ENCODE measurements at places on chromosomes 12 and 14.

- H3K27ac ChIP-seq: no peak overlapping the region
- H3K36me3 ChIP-seq: no peaks in the 10 kb centered on the region
- peaks cover 9% of the 10 kb centered on the region for H3K4me1 ChIP-seq
- peaks cover 45% of the 10 kb centered on the region for H3K27me3 ChIP-seq
- no peak overlapping the region for H3K4me3 ChIP-seq
Measured at GRCh38 chr14:76499399-76499798, 123.5 kb downstream of the ESRRB start.

GRCh38 chr12:95437565-95437964, 36.4 kb upstream of the METAP2 start:
- ATAC-seq: no peak
- no peak overlapping the region for H3K4me3 ChIP-seq
- peaks cover 26% of the 10 kb centered on the region for H3K4me1 ChIP-seq
- H3K27ac ChIP-seq: no peak overlapping the region
- H3K27me3 ChIP-seq: no peaks in the 10 kb centered on the region
- no peaks in the 10 kb centered on the region for H3K36me3 ChIP-seq

GRCh38 chr12:88591343-88591742, 11.1 kb upstream of the KITLG start:
- H3K4me1 ChIP-seq: no peaks in the 10 kb centered on the region
- no peak for ATAC-seq
- H3K36me3 ChIP-seq: no peaks in the 10 kb centered on the region
- H3K27me3 ChIP-seq: no peaks in the 10 kb centered on the region
- no peak overlapping the region for H3K4me3 ChIP-seq
- no peak overlapping the region for H3K27ac ChIP-seq

- H3K36me3 ChIP-seq: no peaks in the 10 kb centered on the region
- H3K27me3 ChIP-seq: no peaks in the 10 kb centered on the region
- no peak for ATAC-seq
- H3K4me3 ChIP-seq: no peak overlapping the region
- H3K27ac ChIP-seq: no peak overlapping the region
Measured at GRCh38 chr12:77723308-77723707, 107.4 kb upstream of the NAV3 start.

GRCh38 chr12:65306366-65307168, 28.1 kb downstream of the MSRB3 start:
- no peaks in the 10 kb centered on the region for H3K36me3 ChIP-seq
- no peak overlapping the region for H3K27ac ChIP-seq
- ATAC-seq: no peak
- H3K4me1 ChIP-seq: peaks cover 5% of the 10 kb centered on the region
- H3K27me3 ChIP-seq: peaks cover 33% of the 10 kb centered on the region

- no peak for ATAC-seq
- no peaks in the 10 kb centered on the region for H3K27me3 ChIP-seq
- peaks cover 40% of the 10 kb centered on the region for H3K4me1 ChIP-seq
- no peak overlapping the region for H3K4me3 ChIP-seq
- no peaks in the 10 kb centered on the region for H3K36me3 ChIP-seq
Measured at GRCh38 chr14:61560323-61560722, 135.0 kb upstream of the HIF1A start.

GRCh38 chr14:42855085-42855484, 1248.4 kb downstream of the LRFN5 start:
- H3K27ac ChIP-seq: no peak overlapping the region
- ATAC-seq: no peak
- no peaks in the 10 kb centered on the region for H3K4me1 ChIP-seq
- H3K27me3 ChIP-seq: no peaks in the 10 kb centered on the region

GRCh38 chr14:24181371-24182077, 7.1 kb downstream of the IPO4 start:
- H3K4me3 ChIP-seq: no peak overlapping the region
- ATAC-seq: no peak
- peaks cover 83% of the 10 kb centered on the region for H3K36me3 ChIP-seq
- no peak overlapping the region for H3K27ac ChIP-seq

DNA sequence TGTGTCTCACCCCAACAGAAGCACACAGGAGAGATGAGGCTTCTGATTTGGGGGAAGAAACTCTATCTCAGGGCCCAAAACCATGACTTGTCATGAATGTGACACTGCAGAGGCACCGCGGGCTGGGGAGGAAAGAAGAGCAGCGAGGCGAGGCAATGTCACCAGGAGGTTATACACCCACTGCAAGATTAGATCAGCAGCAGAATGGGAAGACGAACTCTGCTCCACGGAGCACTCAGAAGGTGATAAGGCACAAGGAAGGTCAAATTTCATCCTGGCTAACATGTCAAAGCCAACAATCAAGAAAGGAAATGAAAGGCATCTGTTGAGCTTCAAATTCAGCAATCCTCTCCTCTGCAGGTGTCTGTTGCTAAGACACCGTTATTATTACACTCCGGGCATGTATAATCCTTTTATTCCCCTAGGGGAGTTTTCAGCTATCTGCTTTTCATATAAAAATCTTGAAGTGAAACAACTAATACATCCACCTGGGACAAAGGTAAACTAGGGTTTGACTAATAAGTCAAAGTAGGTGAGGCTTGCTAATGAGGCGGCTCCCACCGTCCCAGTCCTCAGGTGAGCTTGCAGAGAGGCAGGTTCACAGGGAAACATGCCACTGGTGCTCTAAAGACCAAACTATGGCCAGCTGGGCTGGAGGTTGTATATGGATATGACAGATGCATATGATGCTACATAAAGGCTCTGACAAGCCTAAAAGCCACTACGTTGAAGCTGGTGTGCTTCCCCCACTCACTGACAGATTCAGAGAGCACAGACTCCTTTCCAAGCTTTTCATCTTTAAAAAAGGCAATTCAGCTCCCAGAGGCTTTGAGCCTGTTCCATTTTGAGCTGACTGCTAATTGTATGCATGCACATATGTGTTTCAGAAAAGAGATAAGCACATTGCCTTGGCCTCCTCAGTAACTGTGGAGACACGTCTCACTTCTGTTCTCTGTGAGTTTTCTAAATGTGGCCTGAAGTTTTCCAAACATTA, 221.2 kb downstream of the NELL2 start:
- ATAC-seq: no peak
- no peaks in the 10 kb centered on the region for H3K36me3 ChIP-seq
- no peak overlapping the region for H3K27ac ChIP-seq
- peaks cover 6% of the 10 kb centered on the region for H3K4me1 ChIP-seq
- no peak overlapping the region for H3K4me3 ChIP-seq
- no peaks in the 10 kb centered on the region for H3K27me3 ChIP-seq

DNA sequence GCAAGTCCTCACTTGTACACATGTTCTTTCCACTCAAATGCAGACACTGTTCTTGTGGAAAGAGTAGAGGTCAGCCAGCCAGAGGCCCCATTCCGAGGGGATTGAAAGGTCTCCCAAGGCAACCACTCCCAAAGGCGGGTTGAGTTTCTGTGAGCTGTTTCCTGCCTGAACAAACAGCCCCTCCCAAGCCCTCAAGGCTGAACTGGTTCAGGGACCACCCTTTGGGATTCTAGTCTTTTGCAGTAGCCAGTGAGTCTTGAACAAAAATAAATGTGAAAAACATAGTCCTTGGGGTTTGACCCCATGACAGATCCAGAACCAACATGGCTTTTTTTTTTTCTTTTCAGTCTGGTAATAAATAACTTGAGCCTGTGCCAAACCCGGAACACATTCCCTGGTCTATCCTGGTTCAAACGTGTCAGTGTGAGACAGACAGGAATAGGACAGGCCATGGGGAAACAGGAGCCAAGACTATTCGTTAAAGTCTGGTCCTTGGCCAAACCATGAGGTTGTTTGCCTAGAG, 17.6 kb upstream of the STK38L start:
- peak overlapping the region; percentile 43 for H3K27ac ChIP-seq
- H3K4me1 ChIP-seq: peaks cover 25% of the 10 kb centered on the region
- no peaks in the 10 kb centered on the region for H3K27me3 ChIP-seq

GRCh38 chr12:67504026-67504425, 144.5 kb upstream of the DYRK2 start:
- no peaks in the 10 kb centered on the region for H3K27me3 ChIP-seq
- no peak overlapping the region for H3K4me3 ChIP-seq
- no peaks in the 10 kb centered on the region for H3K36me3 ChIP-seq
- no peak overlapping the region for H3K27ac ChIP-seq

DNA sequence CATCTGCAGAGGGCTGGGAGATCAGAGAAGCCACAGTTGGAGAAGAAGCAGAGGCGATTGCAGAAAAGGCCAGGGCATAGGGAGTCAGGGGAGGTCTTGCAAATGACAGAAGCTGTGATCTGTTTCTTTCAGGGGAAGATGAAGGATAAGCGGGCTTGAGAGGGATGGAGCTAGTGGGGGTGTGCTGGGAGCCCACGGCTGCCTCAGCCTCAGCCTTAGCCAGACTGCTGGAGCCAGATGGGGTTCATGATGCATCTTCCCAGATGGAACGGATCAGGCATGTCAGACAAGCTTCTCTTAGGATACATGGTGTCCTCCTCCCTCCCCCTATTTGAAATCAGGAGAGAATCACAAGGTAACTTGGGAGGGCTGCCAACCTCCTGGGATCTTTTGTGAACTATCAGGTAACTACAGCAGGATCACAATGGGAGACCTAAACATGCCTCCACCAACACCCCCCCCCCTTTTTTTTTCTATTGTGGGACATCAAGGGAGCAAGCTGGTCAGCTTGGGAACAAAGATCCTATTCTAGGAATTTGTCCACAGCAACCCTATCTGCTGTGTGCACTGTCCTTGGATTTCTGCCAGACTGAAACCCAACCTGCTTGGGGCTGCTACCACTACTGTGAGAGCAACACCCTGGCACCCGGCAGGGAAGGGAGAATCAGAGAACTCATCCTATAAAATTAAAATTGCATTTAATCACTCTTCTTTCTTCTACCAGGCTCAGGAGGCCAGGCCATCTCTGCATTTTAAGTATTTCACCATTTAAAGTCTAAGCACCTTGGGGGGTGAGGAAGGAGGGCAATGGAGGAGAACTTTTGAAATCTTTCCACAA, 10.7 kb upstream of the ATP2A2 start:
- H3K4me3 ChIP-seq: no peak overlapping the region
- no peak for ATAC-seq
- H3K27me3 ChIP-seq: peaks cover 44% of the 10 kb centered on the region
- H3K36me3 ChIP-seq: no peaks in the 10 kb centered on the region
- no peak overlapping the region for H3K27ac ChIP-seq

DNA sequence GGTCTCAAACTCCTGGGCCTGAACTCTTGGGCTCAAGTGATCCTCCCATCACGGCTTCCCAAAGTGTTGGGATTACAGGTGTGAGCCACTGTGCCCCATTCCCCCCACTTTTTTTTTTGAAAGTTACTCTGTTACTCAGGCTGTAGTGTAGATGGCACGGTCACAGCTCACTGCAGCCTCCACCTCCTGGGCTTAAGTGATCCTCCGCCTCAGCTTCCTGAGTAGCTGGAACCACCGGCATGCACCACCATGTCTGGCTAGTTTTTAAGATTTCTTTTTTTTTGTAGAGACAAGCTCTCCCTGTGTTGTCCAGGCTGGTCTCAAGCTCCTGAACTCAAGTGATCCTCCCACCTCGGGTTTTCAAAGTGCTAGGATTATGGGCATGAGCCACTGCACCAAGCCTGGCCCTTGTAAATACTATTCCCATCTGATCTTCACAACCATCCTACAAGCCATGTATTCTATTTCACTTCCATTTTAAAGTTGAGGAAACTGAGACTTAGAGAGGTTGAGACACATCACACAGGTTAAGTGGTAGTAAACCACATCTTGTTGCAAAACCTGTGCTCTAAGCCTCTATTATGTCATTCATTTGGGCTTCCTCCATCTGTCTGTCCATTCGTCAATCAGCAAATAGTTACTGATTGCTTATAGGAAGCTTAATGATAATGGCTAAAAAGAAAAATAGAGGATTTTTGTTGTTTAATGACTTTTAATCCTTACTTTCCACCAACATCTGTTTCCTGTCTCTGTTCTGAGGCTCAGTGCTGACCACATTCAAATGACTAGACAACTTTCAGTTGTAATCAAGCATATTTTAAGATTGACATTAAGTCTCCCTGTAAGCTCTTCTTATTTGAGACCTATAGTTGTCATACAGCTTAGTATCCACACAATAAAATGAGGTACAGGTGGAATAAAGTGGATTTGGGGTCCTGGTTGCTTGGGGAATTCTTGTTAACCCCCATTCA, 9.2 kb downstream of the ASCL4 start:
- H3K4me3 ChIP-seq: peak overlapping the region; percentile 9
- peaks cover 3% of the 10 kb centered on the region for H3K27me3 ChIP-seq
- no peaks in the 10 kb centered on the region for H3K36me3 ChIP-seq
- peak overlapping the region; percentile 36 for H3K27ac ChIP-seq

DNA sequence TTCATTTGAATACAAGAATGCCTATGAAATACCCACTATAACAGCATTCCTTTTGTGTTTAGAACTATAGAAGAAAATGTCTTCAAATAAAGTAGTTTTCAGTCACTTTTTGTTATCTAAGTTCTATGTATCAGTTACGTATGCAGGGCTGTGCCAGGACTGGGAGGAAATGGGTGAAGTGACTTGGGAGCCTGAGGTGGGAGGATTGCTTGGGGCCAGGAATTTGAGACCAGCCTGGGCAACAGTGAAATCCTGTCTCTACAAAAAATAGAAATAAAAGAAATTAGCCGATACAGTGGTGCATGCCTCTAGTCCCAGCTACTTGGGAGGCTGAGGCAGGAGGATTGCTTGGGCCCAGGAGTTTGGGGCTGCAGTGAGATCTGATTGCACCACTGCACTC, 22.9 kb upstream of the MANSC4 start:
- H3K27me3 ChIP-seq: peaks cover 6% of the 10 kb centered on the region
- no peak overlapping the region for H3K4me3 ChIP-seq
- no peak for ATAC-seq
- peaks cover 4% of the 10 kb centered on the region for H3K4me1 ChIP-seq

GRCh38 chr12:55771736-55772135, 28.8 kb downstream of the GDF11 start:
- H3K27ac ChIP-seq: no peak overlapping the region
- peaks cover 40% of the 10 kb centered on the region for H3K36me3 ChIP-seq
- H3K27me3 ChIP-seq: no peaks in the 10 kb centered on the region
- no peak overlapping the region for H3K4me3 ChIP-seq

DNA sequence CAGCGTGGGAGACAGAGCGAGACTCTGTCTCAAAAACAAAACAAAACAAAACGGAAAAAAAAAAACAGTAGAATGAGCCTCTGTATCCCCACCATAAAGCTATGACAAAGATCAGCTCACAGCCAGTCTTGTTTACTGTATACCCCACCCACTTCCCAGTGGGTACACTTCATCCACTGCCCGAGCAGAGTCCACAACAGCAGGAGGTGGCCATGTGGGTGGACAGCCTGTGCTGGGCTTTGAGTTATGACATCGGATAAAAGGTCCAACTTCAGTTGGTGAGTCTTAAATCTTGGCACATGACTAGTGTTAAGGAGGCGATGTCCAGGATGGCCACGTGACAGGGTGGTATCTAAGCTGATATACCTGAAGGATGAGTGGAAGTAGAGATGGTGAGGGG, 34.8 kb upstream of the MAPKAPK5 start:
- no peak overlapping the region for H3K4me3 ChIP-seq
- ATAC-seq: no peak
- no peaks in the 10 kb centered on the region for H3K4me1 ChIP-seq
- H3K36me3 ChIP-seq: no peaks in the 10 kb centered on the region
- no peaks in the 10 kb centered on the region for H3K27me3 ChIP-seq

GRCh38 chr14:95915330-95915729, 38.7 kb downstream of the TUNAR start:
- H3K36me3 ChIP-seq: no peaks in the 10 kb centered on the region
- H3K27me3 ChIP-seq: no peaks in the 10 kb centered on the region
- ATAC-seq: peak; percentile 36
- H3K4me3 ChIP-seq: no peak overlapping the region
- no peak overlapping the region for H3K27ac ChIP-seq
